ENCODE measurements at places on chromosomes 6 and 20.

DNA sequence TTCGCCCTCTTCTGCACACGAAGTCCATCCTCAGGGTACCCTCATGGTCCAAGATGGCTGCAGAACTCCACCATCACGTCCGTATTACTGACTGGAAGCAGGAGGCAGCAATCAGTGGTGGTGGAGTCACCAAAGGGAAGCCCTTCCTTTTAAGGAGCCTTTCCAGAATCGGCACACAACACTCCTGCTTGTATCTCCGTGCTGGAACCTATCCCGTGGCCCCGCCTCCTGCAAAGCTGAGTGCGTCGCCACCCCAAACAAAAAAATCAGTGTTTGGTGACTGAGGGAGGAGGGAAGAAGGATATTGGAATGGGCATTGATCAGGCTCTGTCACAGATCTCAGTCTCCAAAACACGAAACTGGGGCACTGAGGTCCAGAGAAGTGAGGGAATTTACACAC, 5.8 kb upstream of the CCN5 start:
- no peak for DNase-seq

- no peak for DNase-seq
Observed at GRCh38 chr6:164130151-164130550, 715.6 kb downstream of the QKI start.

DNA sequence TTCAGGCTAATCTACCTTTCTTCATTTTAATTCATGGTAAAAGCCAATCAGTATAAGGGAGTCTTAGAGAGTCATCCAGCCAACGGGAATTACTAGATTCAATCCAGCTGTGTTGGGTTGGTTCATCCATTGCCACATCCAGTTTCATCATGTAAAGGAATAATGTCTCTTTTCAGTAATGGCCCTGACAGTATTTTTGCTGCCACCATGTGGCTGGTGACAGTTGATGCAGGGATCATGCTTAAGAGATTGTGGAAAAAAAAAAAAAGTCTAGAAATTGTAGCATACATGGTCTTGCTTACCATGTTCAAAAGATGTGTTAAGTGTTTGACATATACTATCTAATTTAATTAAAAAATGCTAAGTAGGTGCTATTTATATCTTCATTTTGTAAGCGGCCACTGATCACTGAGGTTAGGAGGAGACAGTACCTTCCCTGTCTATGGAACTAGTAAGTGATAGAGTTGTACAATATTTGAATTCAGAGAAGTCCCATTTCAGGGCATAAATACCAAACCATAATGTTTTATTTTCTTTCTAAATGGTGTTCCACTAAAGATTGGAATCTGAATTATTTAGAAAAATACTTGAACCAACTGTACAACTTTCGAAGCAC, 135.9 kb downstream of the KHDRBS2 start:
- DNase-seq = peak; percentile 39

GRCh38 chr6:42693725-42694323, 28.6 kb downstream of the PRPH2 start:
- DNase-seq = no peak

DNA sequence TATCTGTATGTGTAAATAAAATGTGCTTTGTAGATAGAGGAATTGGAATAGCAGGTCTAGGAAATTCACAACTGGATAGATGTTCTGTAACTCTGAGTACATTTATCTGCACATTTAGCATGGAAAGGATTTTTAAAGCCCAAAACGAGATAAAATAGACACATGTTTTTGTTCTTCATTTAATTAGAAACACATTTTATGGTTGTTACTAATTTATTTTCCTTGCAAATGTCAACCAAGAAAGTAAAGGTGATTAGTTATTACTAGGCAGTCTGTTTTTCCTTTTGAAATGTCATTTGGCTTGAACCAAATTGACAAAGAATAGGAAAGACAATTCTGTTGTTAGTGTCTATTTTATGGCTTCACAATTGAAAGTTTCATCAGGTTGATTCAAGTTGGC, 769 bp downstream of the PRL start:
- DNase-seq = no peak

GRCh38 chr20:38728191-38728781, 4.0 kb downstream of the SLC32A1 start:
- no peak for DNase-seq

- DNase-seq = no peak
Observed at GRCh38 chr20:1462001-1462400, 4.6 kb downstream of the NSFL1C start.

DNA sequence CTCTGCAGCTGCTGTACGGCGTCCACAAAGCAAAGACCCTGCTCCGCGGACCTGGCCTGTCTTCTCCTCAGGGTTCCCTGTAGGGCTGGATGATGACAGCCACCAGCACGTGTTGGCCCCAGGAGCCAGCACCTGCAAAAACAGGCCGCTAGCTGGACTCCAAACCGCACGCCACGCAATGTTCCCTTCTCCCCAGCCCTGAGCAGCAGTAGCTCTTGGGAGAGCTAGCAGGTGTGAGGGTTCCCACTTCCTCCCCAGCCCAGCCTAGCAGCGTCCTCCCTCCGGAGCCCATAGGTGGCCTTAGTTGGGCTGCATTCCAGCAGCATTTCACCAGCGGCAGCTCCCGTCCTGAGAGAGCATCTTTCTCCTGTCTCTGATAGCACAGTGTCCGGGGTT, 42.3 kb downstream of the DACT2 start:
- DNase-seq = no peak

GRCh38 chr6:113402544-113402943, 454.6 kb upstream of the MARCKS start:
- DNase-seq = no peak

DNA sequence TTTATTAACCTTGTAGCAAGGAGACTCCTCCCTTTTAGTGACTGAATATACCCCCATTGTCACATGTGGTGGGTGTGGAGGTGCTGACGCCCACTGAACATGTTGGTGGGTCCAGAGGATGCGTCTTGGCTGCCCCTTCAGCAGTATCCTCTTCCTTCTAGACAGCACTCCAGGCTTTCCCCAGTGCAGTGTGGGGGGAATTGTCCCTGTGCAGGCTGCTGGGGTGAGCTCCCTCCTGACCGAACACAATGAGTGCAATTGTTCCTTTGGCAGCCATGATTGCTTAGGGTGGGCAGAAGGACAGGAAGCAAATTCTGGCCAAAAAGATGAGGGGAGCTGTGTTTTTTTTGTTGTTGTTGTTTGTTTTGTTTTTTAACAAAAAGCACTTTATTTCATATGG, 209.3 kb upstream of the PDE10A start:
- no peak for DNase-seq
